Stimulated activated CD8-positive, alpha-beta memory T cell treated with anti-CD3 and anti-CD28 coated beads, Interleukin-4, amount 100 ng/mL, for 4 hours (primary cell): ENCODE measurements at places on chromosomes 7 and 10.

DNA sequence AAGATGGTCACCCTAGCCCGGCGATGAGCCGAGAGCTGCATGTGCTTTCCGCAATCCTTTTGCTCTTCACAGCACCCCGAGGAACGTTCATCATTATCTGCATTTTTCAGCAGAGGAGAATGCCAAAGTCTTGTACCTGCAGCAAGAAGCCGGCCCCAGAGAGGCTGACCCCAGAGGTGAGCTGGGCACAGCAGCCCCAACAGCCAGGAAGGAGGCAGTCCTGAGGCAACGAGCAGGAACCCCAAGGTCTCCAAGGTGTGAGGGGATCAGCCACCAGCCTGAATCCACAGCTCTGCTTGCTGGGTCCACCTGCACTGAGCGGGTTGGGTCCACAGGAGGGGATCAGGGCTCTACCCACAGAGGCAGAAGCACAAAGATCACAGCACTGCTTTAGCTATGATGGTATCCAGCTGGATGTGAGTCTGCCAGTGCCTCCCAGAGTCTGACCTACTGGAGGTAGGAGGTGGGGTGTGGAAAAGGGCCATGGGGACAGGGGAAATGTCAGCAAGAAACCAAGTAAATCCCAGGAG is 16.8 kb upstream of the GDF10 start:
- no peak for DNase-seq

DNA sequence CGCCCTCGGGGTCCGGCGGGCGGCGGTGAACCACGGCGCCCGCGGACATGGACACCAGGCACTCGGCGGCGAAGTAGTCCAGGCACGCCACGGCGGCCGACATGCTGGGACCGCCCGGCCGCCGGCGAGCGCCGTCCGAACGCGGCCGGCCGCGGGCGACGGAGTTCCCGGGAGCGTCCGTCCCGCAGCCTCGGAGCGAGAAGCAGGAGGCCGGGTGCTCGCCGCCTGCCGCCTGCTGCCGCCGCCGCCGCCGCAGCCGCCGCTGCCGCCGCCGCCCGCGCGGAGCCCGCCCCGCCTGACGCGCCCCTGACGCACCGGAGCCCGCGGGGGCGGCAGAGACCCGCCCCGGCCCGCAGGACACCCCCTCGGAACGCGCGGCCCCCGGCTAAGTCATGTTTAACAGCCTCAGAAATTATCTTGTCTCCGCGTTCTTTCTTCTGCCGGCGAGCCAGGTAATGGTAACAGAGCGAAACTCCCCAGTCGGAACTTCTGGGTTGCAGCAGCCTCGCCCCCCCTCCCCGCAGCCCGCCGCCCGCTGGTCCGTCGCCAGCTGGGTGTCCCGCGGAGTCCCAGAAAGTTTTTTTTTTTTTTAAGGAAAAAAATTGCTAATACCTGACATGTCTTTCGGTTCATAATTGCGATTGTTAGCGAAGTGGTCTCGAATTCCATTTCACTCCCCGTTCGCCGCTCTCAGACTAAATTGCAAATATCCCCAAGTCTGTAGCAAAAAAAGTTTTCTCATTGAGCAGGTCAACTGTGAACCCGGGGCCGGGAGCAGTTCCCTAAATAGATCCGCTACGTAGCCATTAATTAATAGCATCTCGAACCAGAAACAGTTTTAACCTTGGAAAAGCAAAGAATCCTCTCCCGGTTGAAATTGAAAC is at the start of gene KLF14:
Gene KLF14 (minus strand): TSS at position 277 of the 884 bp plus-strand sequence. CDS start 174 bp downstream, at position 103.
- peak; percentile 25 for DNase-seq

GRCh38 chr7:130356121-130356875 is 11.7 kb downstream of the CPA5 start:
- no peak for DNase-seq

GRCh38 chr7:80498481-80499349 is 13.1 kb downstream of the GNAT3 start:
- no peak for DNase-seq

DNA sequence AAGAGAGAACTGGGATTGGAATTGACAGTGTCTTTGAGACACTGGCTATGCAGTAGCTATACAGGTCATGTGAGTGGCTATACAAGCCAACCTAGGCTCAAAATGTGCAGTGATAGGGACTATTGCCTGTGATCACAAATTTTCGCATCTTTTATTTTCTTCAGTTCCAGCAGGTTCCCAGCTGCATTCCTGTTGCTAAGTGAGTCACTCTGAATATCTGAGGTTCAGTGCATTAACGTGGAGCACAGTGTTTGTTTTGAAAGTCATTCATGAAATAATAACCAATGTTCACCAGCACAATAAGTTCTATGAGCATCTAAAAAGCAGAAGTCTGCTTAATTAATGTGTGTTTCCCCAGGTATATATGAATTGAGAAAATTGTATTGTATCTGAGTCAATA is 1236.0 kb upstream of the CELF2 start:
- DNase-seq = no peak

GRCh38 chr7:25059576-25059975 is 65.5 kb downstream of the CYCS start:
- DNase-seq = no peak

- no peak for DNase-seq
These were observed 6.9 kb downstream of the PPP2R2D start for GRCh38 chr10:131907679-131908078.

DNA sequence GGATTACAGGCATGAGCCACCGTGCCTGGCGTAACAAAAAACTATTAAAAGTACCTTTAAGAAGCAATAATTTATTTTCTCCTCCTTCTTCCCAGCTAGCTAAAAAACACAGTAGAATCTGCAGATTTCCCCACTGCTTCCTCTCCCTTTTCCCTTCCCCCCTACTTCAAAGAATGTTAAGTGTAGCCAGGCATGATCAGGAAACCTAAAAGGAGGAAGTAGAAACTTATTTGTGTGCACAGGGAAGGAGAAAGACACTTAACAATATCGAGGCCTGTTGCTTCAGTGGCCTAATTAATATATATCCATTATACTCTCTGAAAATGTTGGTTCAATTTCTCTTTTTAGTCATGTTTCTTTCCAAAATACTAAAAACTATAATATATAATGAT is 127.7 kb downstream of the NRBF2 start:
- DNase-seq = no peak

GRCh38 chr10:123639131-123639530 is 27.0 kb upstream of the GPR26 start:
- no peak for DNase-seq

DNA sequence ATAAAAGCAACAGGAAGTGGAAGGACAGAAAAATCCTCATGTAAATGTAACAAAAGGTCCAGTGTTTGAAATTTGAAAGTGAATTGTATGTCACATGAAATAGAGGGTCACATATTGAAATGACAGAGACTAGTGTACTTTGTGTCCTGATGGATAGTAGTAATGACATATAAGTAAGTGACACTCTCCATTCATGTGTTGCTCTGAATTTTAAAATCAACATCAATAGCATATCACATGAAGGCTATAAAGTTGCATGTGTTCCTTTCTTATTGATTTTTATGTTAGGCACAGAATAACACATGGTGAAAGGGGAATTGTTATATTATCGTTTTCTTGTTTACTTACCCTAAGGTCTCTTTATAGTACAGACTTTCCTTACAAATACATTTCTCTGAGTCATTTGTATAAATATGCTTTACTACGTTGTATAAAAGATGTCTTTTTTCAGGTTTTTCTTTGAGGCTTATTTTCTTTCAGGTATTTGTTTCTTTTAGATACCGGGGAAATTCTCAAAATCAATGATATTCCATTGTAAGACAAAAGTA is 104.6 kb upstream of the CACNA2D1 start:
- DNase-seq = no peak

GRCh38 chr7:2350861-2351260 is 3.8 kb upstream of the EIF3B start:
- DNase-seq = no peak

DNA sequence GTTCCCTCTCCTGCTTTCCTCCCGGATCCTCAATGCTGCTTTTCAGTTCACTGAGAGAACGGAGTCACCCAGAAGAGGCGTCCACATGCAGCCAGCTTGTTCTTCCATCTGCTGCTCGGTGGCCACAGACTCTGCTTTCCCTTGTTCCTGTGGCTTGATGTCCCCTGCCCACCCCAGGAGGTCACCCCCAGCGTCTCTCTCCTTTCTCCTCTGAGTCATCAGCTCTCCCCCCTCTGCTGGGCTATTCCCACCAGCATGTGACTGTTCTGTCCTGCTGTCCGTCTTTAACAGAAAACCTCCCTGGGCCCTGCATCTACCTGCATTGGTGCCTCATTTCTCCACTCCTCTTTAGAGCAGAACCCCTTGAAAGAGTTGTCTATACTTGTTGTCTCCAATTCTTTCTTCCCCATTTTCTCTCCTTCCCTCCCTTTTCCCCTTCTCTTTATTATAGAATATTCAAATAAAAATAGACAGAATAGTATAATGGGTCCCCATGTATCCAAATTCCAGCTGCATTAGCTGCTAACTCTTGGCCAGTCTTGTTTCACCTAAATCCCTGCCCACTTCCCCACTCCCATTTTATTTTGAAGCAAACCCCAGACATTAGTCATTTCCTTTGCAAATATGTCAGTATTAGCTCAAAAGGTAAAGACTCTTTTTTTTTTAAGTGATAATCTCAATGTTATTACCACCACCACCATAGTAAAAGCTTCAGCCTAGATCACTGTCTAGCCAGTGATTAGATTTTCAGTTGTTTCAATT is 4.1 kb downstream of the ZNF282 start:
- DNase-seq = no peak

- DNase-seq = no peak
These were observed 85.5 kb downstream of the SLC25A13 start for GRCh38 chr7:96236198-96237039.

DNA sequence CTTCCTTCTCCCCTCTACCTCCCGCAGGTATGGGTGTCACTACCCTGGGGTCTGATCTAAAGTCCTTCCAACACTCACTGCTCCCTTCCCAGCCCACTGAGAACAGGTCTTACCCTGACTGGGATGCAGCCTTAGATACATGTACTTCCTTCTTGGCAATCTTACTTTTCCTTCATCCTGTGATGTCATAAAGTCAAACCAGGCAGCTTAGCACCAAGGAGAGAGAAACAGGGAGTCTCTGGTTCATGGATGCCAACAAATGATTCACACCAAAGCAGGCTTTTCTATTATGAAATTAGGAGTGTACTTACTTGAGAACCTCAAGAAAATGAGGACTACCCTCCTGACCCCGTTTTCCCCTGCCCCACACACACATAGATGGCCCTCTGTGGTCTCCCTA is 111.0 kb upstream of the KMT2E start:
- DNase-seq = no peak

DNA sequence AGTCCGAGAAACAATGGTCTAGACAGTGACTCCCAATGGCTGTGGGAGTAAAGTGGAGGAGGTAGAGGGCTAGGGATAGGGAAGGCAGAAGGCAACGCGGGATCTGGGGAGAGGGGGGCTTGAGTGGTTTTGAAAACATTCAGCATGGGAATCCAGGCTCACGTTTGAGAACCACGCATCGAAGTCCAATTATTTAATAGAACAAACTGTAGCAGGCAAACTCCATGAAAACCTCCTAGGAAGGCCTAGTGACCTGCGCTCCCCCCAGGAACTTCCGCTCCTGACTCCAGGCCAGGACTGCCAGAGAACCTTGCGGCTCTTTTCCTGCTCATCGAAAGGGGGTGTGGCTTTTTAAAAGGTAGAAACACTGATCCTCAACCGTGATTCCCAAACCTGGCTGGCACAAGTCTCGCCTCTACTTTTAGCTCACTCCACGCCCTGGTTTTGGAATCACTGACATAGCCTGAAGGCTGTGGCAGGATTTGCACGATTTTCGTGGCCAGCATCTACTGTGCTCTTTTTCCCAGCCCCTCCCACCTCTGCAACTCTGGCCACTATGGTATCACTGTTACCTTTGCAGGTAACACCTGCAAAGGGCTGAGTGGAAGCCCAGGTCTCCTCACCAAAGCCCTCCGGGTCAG is 43.4 kb downstream of the MYOF start:
- no peak for DNase-seq

- no peak for DNase-seq
These were observed 19.8 kb downstream of the VOPP1 start for GRCh38 chr7:55552320-55553023.

DNA sequence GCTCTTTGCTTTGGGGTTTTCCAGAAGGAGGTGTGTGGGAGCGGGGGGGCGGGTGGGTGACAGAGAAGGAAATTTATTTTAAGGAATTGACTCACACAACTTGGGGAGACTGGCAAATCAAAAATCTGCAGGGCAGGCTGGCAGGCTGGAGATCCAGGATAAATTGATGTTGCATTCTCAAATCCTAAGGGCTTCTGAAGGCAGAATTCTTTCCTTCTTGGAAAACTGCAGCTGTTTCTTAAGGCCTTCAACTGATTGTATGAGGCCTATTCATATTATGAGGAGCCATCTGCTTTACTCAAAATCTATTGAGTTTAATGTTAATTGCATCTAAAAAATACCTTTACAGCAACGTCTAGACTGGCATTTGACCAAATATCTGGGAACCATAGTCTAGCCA is 1528.8 kb upstream of the LRRTM3 start:
- DNase-seq = no peak

- no peak for DNase-seq
These were observed 77.3 kb downstream of the CDC14C start for GRCh38 chr7:49001610-49002033.

- DNase-seq = no peak
These were observed 412.2 kb upstream of the SORCS1 start for GRCh38 chr10:107576746-107577145.

DNA sequence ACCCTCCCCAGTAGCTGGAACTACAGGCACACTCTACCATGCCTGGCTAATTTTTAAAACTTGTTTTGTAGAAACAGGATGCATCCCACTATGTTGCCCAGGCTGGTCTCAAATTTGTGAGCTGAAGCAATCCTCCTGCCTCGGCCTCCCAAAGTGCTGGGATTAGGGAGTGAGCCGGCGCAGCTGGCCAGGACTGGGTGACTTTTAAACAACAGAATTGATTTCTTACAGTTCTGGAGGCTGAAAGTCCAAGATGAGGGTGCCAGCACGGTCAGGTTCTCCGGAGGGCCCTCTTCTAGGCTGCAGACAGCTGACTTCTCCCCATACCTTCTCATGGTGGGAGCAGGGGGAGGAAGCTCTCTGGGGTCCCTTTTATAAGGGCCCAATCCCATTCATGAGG is 75.2 kb upstream of the CHST15 start:
- no peak for DNase-seq

DNA sequence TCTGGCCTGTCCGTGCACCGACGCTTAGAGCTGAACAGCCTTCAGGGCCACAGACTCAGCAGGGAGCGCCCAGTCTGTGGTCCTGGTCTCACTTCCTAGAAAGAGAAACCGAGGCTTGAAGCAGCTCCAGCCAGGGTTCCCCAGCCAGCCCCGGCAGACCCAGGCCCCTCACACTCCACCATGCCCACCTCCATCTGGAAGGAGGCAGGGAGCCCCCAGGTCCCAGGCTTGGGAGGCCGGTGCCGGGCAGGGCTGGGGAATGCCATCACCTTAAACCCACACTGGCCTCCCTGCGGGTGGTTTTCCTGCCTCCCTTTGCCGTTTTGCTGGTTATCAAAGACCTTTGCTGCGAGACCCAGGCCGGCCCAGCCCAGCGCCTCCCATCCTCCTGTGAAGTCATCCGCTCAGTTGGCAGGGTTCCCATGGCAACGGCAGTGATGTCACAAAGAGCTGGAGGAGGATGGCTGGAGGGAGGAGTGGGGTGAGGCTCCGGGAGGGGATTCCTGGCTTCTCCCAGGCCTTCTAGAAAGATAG is 24.0 kb downstream of the ELFN1 start:
- DNase-seq = no peak
